CD4-positive, CD25-positive, alpha-beta regulatory T cell (primary cell): ENCODE measurements at places on chromosomes 7 and 10. TPM values are rescaled to one million over a fixed set of nuclear protein-coding genes. Genes with fewer than 3 reads are reported as not detected.

The EPO gene
- not detected for total RNA-seq

The VAX1 gene
- not detected for total RNA-seq

The SPRN gene
- not detected for total RNA-seq

The TRIM50 gene
- total RNA-seq, result not detected

The SUFU gene
- 17.8 TPM for total RNA-seq

The CASD1 gene
- 21.8 TPM for total RNA-seq

The DBF4 gene
- 65.1 TPM for total RNA-seq

- no peak for DNase-seq
These were observed 605.7 kb upstream of the DPP6 start for GRCh38 chr7:153446490-153446889.

- DNase-seq, result no peak
These were observed 142.4 kb upstream of the BMPER start for GRCh38 chr7:33762911-33763306.

GRCh38 chr10:25828475-25828874 lies 105.6 kb upstream of the MYO3A start:
- no peak for DNase-seq

DNA sequence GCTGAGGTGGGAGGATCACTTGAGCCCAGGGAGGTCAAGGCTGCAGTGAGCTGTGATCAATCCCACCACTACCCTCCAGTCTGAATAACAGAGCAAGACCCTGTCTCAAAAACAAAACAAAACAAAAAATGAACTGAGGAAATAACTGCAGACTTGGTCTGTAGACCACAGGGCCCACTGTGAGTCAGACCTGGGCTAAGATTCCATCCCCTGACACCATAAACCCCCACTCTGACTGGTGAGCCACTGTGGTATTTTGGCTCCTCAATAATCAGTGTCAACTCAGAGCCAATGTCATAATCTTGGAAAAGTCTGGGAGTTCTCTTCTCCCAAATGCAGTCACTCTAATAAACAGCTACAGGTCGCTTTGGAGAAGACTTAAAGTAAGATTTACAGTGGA lies 24.0 kb upstream of the ERCC6 start:
- no peak for DNase-seq

GRCh38 chr7:3463696-3464095 lies 162.6 kb downstream of the SDK1 start:
- DNase-seq, result no peak

GRCh38 chr10:47401874-47402640 lies 18.0 kb upstream of the ZNF488 start:
- DNase-seq, result no peak

DNA sequence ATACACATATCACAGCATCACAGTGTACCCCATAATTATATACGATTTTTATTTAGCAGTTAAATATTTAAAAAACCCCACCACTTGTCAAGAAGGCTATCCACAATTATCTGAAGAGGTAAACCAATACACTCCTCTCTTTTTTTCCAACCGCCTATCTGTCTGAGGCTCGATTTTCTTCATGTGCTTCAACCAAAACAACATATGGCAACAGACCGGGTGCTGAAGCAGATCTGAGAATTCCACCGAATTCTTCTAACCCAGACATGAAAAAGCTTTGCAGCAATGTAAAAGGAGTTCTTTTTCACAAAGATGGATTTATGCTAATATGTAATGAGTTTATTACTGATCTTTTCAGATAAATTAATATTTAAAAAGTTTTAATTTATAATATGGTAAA lies 132.4 kb upstream of the RHEB start:
- DNase-seq, result no peak
